Activated gamma-delta T cell treated with anti-CD3 and anti-CD28 coated beads, Interleukin-2, amount 50 U/mL, for 16 hours (primary cell): ENCODE measurements at places on chromosomes 12 and 14.

DNA sequence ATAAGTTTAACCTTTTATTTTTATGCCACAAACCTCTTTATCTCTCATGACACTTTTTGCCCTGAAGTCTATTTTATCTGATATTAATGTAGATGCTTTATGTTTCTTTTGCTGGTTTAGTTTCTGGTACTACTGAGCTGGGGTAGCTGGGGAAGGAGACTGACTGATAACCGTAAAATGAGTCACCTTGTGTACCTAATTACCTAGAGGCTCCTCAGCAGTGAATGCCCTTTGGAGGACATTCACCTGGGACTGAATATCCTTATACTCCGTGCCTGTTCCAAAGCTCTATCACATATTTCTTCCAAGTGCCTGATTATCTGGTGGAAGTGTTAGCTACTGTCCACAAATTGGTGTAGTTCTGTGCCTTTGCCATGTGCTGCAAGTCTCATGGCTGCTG is 13.9 kb downstream of the ATL1 start:
- DNase-seq: no peak

DNA sequence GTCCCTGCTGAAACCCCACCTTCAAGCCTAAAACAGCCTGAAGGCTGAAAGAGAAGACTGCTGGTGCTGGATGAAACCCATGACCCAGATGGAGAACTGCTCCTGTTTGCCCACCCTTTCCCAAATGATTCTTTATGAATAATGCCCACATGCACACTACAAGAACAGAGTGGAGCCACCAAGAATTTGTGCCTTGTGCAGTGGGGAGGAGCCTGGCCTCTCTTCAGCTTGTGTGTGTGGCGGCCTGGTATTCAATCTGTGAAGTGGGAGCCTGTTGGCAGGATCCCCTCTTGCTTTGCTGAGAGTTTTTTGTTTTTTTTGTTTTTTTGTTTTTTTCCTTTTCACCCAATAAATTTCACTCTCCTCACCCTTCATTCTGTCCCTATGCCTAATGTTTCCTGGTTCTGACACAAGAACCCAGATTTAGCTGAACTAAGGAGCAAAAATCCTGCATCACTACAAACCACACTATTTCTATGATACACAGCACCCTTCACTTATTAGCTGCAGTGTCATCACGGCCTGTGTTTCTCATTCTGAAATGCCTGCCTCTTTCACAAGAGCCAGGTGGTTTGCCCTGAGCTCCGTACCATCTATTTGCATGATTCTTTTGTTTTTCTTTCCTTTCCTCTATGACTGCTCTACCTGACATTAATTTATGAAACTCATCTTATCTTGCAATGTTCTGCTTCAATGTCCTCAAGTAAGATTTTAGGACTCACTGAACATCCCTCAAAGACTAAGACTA is 585.5 kb upstream of the ATXN7L3B start:
- DNase-seq: no peak

DNA sequence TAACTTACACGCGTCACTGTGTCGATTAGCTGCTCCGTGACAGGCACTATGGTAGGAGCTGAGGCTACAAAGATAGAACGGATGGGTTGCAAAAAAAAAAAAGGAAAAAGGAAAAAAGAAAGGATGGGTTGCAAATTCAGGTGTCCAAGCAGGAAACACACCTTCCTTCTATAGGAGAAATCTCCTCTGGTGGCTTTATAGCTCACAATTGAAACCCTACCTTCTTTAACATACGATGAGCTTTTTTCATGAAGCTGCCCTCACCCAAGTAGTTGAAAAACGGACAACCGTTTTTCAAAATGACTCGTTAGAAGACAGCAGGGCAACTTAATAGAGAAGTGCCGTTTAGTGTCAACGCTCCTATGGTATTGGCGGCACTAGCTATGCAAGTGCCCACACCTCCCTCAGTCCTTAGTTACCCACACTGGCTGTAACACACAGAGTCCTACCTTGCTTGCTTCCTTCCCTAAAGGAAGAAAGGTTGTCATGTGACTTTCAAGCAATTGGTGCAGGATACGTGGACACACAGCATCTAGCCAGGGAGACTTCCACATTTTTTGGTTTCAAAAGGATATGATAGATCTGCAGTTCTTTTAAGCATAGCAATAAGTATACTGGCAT is 682 bp upstream of the TRIP11 start:
- DNase-seq: no peak

DNA sequence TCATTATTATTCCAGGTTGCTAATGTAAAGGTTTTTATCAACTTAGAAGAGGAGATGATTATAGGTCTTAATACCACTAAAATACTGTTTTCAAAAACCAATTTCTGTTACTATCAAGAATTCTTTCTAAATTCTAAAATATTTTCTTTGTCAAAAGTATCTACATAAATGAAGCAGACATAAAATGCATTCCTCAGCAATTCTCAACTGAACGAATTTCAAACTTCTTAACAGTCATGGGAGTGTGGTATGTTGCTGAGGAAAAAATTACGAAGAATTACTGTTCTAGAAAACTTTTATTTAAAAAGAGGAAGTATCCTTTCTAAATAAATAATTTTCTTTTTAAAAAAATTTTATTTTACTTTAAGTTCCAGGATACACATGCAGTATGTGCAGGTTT is 146.4 kb downstream of the SLC2A13 start:
- DNase-seq: no peak

GRCh38 chr14:100824091-100824551 is 1.8 kb upstream of the MEG3 start:
- DNase-seq: no peak

- DNase-seq: no peak
Measured at GRCh38 chr14:85873006-85873405, 343.1 kb downstream of the FLRT2 start.

DNA sequence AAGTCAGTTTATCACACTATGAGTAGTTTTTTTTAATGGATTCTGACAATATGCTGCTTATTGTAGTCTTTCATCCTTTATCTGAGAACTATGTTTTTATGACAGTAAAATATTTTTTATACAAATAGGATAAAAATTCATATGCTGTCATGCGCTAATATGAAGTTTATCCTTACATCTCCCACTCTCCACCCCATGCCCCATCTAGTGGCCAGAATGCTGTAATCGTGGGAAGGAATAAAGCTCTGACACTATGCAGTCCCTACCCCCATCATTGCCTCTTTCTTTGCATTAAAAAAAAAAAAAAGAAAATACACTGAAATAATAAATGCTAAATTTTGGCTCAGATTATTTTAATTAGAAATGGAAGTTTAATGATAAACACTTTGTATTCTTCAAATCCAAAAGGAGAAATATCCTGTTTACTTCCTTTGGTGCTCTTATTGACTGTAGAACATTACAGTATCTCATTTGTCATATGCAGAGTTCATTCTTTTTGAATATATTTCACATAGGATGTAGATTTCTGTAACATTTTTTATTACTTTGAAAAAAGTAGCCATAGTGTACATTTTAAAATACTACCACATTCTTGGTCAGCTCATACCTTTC is 145.9 kb upstream of the SLCO1C1 start:
- no peak for DNase-seq

DNA sequence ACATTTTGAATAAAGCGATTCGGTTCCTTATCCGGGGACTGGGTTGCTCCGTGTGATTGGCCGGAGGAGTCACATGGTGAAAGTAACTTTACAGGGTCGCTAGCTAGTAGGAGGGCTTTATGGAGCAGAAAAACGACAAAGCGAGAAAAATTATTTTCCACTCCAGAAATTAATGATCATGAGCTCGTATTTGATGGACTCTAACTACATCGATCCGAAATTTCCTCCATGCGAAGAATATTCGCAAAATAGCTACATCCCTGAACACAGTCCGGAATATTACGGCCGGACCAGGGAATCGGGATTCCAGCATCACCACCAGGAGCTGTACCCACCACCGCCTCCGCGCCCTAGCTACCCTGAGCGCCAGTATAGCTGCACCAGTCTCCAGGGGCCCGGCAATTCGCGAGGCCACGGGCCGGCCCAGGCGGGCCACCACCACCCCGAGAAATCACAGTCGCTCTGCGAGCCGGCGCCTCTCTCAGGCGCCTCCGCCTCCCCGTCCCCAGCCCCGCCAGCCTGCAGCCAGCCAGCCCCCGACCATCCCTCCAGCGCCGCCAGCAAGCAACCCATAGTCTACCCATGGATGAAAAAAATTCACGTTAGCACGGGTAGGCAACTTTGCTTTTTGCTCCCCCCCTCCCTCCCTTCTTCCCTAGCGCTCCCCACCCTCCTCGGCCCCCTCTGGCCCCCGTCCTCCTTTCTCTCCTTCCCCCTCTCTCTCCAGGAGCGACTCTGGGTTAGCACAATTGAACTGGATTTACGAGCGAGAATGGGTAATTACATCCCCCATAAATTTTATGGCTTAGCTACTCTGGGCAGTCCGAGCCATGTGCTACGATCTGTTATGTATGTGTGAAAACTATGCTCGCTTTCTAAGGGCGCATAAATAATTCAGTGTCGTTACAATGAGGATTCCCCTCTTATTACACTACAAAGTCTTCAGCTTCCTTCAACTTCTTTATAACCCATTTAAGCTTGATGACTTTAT is at the start of gene HOXC4:
Gene HOXC4, plus strand, starts transcription at position 85 of the 991 bp plus-strand sequence. Its CDS starts 88 bp downstream, at position 173.
- no peak for DNase-seq

GRCh38 chr12:99146730-99147129 is 500.8 kb upstream of the GARIN6 start:
- no peak for DNase-seq

DNA sequence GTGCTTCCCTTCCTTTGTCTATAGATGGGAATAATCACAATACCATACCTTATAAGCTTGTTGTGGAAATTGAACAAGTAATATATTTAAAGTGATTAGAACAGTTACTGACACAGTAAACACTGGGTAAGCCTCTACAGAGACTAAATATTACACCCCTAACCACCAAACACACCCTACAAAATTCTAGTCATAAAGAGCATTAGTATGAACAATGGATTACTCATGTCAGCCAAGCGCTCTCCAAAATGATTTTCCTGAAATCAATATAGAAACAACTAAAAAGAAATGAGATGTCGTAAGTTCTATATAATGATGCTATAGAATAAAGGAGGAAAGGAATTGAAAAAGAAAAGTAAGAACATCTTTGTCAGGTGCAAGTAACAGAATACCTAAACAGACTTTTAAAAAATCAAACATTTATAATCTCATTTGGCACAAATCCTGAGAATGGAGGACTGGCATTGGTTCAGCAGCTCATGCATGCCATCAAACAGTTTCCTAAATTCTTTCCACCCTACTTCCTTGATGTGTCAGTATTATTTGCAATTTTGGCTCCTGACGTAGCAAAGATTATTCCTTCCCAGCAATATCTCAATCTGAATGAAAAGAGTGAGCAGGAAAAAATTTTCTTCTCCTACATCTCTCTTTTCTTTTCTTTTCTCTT is 118.0 kb downstream of the SINHCAF start:
- DNase-seq: no peak

- DNase-seq: no peak
Measured at GRCh38 chr14:89041257-89041582, 216.8 kb downstream of the TTC8 start.

DNA sequence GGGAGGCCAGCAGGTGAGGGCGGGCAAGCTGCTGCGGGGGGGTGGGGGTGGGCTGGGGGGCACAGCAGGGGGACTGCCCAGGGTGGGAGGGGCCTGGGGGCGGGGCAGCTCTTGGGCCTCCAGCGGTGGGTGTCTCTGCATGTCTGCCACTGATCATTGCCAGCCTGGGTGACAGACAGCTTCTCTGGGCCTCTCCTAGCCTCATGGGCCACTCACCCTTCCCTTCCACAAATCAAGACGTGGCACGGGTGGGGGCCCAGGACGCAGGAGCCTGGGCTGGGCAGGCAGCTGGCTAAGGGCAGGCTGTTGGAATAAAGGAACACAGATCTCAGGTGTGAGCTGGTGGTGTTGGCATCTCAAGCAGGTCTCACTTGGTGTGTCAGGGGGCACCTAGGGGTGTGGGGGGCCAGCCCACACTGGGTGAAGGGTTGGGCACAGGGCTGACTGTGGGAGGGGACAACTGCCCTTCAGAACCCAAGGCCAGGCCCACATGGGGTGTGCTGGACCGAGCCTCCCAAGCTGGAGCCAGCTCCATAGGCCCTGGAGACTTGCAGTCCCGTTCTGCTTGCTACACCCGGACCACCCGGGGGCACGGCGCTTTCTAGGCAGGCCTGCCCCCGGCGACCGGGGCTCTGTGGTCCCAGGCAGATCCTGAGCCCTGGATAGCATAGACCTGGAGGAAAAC is 3.0 kb downstream of the TEDC1 start:
- DNase-seq: no peak

GRCh38 chr12:124024263-124024678 is 51.3 kb downstream of the ZNF664 start:
- DNase-seq: no peak

- DNase-seq: no peak
Measured at GRCh38 chr14:81400852-81401251, 728 bp upstream of the STON2 start.

DNA sequence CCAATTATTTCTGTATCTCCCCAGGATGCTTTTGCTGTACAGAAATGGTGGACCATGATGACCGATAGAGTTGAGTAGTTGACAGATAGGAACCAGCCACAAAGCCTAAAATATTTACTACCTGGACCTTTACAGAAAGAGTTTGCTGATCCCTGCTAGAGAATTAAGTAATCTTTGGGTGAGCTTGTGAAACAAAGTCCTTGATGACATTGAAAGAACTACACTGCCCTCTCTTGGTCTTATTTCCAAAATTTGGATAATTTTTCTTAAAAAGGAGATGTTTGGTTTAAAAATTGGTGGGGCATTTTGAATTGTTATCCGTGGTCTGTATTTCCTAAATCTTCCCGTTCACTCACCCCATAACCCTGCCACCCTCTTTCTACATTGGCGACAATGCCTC is 13.7 kb upstream of the TCTN1 start:
- DNase-seq: no peak

DNA sequence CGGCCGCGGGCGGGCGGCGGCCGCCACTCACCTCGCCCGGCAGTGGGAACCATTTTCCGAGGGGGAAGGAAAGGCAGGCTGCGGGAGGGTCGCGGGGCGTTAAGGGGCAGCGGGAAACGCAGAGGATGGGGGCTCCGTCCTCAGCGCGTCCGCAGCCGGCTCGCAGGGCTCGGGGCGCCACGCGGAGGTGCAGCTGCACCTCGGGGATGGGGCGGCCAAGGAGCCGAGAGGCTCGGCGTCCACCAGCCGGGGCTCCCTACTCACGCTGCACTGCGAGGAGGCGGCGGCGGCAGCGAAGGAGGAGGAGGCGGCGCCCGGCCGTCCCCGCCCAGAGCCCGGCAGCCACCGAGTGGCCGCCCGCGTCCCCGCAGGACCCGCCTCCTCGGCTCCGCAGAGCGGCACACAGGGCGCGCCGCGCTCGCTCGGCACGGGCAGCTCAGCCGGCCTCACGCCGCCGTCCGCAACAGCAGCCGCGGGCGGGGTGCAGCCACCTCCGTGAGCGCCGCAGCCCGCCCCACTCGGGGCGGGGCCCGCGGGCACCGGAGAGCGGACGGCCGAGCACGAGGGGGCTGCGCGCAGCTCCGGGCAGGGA is at the start of gene ATP2B1:
Gene ATP2B1, minus strand, starts transcription at position 274 of the 592 bp plus-strand sequence. CDS start 52,952 bp downstream, outside the sequence.
- peak; percentile 68 for DNase-seq

GRCh38 chr14:24115422-24116127 is 826 bp upstream of the NRL start:
- DNase-seq: no peak

DNA sequence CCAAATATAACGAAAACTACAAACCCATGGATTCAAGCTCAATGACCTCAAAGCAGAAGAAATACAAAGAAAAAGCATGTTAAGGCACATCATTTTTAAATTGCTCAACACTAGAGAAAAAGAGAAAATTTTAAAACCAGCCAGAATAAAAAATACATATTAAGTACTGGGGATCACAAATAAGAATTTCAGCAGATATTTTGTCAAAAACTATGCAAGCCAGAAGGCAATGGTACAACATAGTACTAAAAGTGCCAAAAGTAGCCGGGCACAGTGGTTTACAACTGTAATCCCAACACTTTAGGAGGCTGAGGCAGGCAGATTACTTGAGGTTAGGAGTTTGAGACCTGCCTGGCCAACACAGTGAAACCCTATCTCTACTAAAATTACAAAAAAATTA is 10.2 kb downstream of the SGPP1 start:
- no peak for DNase-seq
